Right kidney (tissue), 9 donors: ENCODE measurements at places on chromosomes 1 and 21.
A peak's percentile ranks its signal among the peaks of the same experiment; 100 is the strongest.

- no peak for DNase-seq
Observed at GRCh38 chr1:116033322-116033721, 57.0 kb downstream of the SLC22A15 start.

DNA sequence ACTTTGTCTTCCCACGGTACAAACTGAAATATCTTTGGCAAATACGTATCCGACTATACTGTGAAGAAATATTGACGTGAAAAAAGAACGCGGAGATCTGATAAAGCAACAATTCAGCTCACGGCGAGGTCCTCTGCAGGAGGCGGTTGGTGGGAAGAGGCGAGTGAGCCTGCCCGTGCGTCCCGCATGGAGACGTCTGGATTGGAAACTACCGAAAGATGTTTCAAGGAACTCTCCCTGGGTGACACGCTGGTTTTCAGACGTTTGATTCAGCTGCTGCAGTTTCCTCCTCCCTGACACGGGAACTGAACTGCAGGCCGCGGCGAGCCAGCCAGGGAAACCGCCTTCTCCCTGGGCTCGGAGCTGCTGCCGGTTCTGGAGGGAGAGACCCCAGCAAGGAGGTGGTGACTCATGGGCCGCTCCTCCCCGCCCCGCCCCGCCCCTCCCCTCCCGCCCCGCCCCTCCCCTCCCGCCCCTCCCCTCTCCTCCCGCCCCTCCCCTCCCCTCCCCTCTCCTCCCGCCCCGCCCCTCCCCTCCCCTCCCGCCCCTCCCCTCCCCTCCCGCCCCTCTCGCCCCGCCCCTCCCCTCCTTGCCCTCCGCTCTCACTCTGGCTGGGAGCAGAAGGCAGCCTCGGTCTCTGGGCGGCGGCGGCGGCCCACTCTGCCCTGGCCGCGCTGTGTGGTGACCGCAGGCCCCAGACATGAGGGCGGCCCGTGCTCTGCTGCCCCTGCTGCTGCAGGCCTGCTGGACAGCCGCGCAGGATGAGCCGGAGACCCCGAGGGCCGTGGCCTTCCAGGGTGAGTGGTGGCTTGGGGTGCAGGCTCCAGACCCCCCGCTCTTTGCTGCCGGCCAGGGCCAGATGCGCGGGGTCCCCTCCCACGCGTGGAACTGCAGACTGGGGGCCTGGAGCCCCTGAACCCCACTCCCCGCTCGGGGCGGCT is at the start of gene COL6A1:
COL6A1 (plus strand) TSS at position 620 of the 941 bp plus-strand sequence; CDS start at position 701, 81 bp downstream.
- DNase-seq = peak; percentile 89

DNA sequence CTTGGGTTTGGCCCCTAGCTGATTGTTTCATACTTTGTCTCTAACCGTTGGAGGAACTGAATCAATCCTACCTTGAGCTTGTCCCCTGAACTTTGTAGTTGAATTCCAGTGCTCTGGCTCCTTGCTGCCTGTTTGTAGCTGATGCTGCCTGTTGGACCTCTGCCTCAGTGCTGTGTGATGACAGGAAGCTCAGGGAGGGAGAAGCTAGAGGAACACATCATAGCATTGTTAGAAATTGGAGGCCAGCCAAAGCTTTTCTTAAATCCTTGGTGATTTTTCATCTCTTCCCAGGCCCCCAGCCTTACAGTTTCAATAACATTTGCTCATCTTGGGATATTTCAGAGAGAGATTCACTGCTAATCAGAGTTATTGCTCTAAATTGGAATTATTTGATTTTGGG is 34.0 kb downstream of the MACF1 start:
- no peak for DNase-seq

GRCh38 chr1:209755926-209756614 is at the start of gene TRAF3IP3:
TSS of gene TRAF3IP3 (plus strand) at chr1:209756053. CDS start at chr1:209760040, 3,987 bp downstream.
- DNase-seq = no peak

DNA sequence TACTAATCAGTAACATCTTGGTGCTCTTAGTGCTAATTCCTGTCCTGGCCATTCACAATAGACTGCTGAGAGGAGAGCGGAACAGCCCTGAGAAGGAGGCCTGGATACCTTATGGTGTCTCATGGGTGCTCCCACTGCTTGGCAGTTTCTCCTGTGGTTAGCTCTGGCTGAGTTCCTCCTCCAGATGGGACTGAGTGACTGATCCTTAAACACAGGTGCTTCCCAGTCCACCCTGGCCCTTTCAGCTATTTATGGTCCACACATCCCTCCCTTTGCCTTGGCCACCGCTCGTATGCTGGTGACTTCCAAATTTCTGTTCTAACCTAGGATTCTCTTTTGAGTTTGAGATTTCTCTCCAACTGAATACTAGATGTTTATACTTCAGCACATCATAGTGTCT is 157.0 kb upstream of the CACNA1E start:
- DNase-seq = no peak

DNA sequence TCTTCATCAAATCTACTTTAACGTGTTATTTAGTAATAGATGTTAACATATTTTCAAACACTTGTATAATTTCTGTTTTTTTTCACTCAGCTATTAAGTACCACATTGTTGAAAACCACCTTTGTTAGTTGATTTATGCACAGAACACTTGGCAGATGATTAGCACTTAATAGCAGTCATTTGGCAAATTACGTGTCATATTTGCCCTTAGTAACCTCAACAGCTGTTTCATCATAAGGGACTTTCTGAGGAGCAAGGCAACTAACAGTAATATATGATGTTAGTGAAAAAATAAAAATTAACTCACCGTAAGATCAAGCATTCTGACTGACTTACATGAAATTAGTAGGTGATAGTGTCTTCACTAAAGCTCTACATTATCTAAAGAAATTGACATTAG is 186.4 kb downstream of the HMCN1 start:
- no peak for DNase-seq

GRCh38 chr1:74728736-74729135 is 4.1 kb downstream of the CRYZ start:
- no peak for DNase-seq

GRCh38 chr1:109785446-109786111 is 21.9 kb upstream of the EPS8L3 start:
- no peak for DNase-seq

GRCh38 chr1:240178366-240178765 is 86.7 kb downstream of the FMN2 start:
- DNase-seq = no peak

GRCh38 chr1:231036416-231036815 is 3.6 kb downstream of the FAM89A start:
- DNase-seq = no peak

GRCh38 chr1:207867136-207868109 is 43.5 kb downstream of the CD34 start:
- DNase-seq = no peak

DNA sequence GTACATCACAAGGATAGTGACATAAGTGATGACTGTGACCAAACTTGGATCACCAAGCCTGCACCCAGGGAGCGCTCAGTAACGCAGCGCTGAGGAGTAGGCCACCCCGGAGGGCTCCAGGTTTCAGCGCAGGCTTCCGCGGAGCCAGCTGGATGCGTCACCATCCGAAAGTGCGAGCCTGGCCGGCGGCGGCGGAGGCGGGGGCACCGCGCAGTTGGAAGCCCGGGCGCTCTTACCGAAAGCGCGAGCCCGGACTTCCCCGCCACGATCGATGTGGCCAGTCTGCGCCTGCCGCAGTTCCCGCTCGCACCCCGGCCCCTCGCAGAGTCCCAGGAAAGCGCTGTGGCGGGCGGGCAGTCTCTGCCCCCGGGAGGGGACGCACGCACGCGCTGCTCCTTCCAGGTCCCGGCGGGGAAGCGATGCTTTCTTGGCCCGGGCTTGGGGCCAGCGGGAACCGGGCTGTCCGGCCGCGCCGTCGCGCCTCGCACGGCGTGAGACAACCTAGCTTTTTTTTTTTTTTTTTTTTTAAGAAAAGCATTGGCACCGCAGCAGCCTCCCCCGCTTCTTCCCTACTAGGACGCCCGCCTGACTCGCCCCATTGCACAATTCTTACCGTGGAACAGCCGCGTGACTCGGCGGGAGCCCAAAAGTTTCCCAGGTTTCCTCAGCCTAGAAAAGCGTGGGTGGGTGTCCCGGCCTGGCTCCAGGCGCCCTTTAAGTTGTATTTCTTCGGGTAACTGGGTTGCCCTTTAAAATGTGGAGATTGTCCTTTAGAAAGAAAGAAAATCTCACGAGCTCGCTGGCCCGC is 36.4 kb upstream of the JAK1 start:
- DNase-seq = peak; percentile 86

DNA sequence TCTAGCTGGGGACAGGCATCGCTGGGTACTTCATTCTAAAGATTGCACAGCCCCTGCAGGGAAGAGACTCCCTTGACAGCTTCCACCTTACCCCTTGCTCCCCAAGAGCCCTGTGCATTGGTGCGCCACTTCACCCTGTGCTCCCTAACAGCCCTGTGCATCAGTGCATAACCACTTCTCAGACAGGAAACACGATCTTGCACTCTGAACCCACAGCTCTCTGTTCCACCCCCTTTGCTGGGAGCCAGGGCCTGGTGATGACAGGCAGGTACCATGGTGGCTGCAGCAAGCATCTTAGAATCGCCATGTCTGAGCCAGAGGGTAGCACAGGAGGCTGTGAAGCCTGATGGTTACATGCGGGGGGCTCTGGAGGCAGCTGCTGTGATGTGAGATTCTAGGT is 5.0 kb downstream of the ALPL start:
- no peak for DNase-seq

DNA sequence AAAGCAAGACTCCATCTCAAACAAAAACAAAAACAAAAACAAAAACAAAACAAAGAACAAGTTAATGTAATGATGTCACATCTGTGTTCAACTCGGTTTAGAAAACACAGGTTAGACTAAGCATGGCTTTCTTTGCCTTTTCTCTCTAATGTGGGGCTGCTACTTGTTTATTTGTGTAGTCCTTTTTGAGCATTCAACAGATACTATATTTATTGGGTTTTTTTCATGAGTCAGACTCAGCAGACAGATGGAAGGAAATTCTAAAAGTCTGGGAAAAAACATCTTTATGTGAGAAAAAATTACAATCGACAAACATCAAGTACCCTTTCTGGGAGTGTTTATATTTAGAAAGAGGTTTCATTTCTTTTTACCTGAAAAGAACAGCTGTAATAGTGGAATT is 22.3 kb upstream of the OTUD3 start:
- no peak for DNase-seq

DNA sequence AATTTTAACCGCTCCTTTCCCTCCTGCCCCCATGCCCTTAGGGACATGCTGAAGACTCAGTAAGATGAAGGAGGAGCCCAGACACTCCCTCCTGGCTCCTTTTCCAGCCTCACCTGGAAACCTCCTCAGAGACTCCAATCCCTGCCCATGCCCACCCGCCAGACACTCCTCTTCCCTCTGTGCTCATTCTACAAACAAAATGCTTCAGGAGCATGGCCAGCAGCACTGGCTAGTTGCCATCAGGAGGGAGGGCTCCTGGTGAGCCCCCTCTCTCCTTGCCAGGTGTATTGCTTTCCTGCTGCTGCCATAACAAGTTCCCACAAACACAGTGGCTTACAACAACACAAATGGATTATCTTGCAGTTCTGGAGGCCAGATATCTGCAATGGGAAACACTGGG is 126.1 kb downstream of the PSMG1 start:
- DNase-seq = no peak

DNA sequence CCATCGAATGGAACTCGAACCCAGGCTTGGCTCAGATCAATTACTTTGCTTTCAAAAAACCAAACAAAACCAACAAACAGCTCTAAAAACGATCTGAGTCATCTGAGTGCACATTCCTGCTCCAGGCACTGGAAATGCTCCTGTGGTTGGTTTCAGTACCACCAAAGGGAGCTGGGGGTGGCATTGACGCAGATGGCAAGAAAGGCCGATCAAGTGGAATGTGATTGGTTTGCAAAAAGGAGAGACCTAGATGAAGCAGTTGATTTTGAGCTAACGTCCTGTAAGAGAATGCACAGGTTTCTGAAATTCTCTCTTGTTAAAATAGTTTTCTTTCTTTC is 39.5 kb downstream of the PIK3CD start:
- no peak for DNase-seq

DNA sequence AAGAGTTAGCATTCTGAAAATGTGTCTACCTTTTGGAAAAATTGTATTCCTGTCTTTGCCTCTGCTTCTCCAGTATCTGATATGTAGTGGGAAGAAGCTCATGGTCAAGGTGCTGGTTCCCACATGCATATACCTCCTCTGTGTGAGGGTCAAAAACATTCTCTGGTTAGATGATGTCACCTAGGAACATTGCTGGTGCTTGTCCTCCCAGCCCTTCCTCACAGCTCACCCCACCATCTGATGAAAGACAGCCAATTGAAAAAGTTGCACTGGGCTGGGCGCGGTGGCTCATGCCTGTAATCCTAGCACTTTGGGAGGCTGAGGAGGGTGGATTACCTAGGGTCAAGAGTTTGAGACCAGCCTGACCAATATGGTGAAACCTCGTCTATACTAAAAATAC is 154.4 kb downstream of the NR5A2 start:
- DNase-seq = no peak

- DNase-seq = no peak
Observed at GRCh38 chr1:17759114-17759513, 4.0 kb downstream of the ACTL8 start.

DNA sequence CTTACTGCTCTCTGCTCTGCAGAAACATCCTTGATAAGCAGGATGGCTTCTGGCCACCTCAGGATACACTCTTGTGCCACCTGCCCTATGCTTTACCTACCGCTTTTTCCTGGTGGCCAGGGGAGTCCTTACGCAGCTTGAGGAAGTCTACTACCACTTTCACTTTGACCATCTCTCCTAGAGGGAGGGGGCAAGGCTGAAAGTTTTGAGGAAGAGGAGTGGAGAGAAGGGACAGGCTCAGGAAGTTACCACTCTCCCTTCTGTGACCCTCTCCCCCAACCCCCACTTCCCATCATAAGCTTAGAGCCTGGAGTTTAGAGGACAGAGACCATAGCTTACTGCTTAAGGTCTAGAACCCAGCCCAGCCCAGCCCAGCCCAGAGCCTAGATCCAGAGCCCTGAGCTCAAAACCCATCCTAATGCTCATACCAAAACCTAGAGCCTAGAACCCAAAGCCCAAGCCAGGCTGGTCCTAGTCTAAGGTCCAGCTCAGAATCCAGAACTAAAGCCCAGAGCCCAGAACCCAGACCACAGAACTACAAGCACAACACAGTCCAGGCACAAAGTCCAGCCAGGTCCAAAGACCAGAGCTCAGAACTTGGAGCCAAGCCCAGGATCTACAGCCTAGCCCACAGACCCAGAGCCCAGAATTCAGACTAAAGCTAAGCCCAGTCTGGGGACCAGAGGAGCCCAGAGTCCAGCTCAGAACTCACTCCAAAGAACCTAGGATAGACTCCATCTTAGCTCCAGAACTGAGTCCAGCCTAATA is 18.0 kb upstream of the MFSD2A start:
- no peak for DNase-seq

DNA sequence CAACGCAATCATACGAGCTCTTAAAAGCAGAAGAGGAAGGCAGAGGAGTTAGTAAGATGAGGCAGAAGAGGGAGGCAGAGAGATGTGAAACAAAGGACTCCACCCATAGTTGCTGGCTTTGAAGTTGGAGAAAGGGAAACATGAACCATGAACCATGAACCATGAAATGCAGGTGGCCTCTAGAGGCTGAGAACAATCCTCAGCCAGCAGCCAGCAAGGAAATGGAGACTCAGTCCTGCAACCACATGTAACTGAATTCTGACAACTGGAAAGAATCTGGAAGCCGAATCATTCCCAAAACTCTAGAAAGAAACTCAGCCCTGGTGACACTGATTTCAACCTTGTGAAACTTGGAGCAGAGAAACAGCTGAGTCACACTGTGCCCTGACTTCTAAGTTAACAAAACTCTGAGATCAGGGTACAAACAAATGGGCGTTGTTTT is 10.1 kb downstream of the DIPK1A start:
- no peak for DNase-seq
